Right lobe of liver (tissue), 6 donors: ENCODE measurements at places on chromosomes 6 and 20. TPM values are rescaled to one million over a fixed set of nuclear protein-coding genes. Genes with fewer than 3 reads are reported as not detected.

DNA sequence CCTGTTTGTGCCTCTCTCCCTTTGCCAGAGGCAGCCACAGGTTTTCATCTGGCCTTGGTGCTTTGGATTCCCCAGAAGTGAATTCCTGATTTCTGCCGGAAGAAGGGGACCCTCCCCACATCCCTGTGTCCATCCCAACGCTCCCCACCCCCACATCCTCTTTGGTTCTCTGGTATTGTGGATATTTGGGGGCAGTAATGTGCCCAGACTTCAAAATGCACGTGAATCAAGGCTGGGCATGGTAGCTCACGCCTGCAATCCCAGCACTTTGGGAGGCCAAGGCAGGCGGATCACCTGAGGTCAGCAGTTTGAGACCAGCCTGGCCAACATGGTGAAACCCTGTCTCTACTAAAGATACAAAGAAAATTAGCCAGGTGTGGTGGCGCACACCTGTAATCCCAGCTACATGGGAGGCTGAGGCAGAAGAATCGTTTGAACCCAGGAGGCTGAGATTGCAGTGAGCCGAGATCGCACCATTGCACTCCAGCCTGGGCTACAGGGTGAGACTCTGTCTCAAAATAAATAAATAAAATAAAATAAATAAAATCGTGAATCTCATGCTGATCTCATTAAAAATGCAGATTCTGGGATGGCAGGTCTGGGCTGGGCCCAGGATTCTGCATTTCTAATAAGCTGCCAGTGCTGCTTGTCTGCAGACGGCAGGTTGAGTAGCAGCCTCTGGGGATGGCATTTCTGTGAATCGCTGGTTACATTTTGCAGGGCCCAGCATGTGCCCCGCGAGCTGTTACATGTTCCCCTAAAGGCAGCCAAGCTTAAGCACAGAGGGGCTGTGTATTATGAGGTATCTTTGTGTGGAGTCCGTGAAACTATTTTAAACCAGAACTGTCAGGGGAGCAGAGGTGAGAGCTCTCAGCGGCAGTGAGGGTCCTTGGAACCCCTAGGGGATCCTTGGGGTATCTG lies 49.0 kb downstream of the SYNJ2 start:
- H3K4me1 ChIP-seq, result no peaks in the 10 kb centered on the region
- H3K4me3 ChIP-seq, result no peak overlapping the region
- H3K36me3 ChIP-seq, result no peaks in the 10 kb centered on the region
- H3K27me3 ChIP-seq, result no peaks in the 10 kb centered on the region
- DNase-seq, result no peak

DNA sequence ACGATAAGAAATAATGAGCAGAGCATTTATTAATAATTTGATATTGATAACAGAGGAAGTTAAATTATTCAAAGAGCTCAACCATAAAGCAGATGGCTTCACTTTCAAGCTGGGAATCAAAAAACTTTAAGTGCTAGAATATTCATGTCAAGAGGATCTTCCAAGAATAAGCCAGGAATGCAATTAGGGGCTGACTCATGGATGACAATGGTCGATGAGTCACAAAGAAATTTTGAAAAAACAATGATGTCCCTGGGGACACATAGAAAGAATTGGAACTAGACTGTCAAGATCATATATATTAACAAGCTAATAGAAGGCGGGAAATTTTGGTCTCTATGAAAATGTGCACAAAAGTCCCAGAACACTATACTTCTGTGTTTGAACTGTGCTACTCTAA lies 304.1 kb downstream of the LAMA2 start:
- H3K36me3 ChIP-seq, result no peaks in the 10 kb centered on the region
- no peaks in the 10 kb centered on the region for H3K4me1 ChIP-seq
- no peak for DNase-seq
- no peak overlapping the region for H3K27ac ChIP-seq

DNA sequence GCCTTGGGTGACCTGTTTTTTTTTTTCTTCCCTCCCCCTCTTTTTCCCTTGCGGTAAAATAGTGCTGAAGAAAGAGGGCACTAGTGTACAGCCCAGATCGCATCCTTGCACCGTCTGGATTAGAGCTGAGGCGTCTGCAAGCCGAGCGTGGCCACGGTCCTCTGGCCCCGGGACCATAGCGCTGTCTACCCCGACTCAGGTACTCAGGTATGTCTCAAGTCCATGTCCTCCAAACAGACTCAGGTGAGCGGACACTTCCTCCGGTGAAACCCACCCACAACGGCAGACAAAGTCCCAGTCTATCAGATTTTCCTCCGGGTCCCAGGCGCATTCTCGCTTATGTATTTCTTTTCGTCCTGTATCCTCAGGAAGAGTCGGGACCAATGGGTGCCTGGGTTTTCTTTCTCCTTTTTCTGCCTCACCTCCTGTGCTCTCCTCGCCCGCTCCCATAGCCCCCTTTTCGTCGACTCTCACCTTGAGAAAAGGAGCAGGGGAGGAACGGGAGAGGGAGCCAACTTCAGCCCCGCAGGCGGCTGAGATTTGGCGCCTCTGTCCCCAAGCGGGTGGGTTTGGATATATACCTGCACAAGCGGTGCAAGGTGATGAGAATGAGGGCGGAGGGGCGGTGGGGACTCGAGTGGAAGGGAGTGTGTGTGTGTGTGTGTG lies 1.1 kb upstream of the GRM1 start:
- peaks cover 12% of the 10 kb centered on the region for H3K27me3 ChIP-seq
- no peak for DNase-seq
- no peak overlapping the region for H3K27ac ChIP-seq
- no peak overlapping the region for H3K4me3 ChIP-seq
- no peaks in the 10 kb centered on the region for H3K36me3 ChIP-seq

GRCh38 chr20:41094353-41095055 lies 42.8 kb upstream of the PLCG1 start:
- no peak for DNase-seq
- H3K36me3 ChIP-seq, result peaks cover 17% of the 10 kb centered on the region
- H3K4me1 ChIP-seq, result no peaks in the 10 kb centered on the region
- H3K4me3 ChIP-seq, result no peak overlapping the region
- H3K27ac ChIP-seq, result no peak overlapping the region
- no peaks in the 10 kb centered on the region for H3K27me3 ChIP-seq

- H3K4me3 ChIP-seq, result no peak overlapping the region
- no peaks in the 10 kb centered on the region for H3K36me3 ChIP-seq
- H3K27ac ChIP-seq, result no peak overlapping the region
- no peaks in the 10 kb centered on the region for H3K4me1 ChIP-seq
- DNase-seq, result no peak
These were observed 113.6 kb downstream of the HDGFL1 start for GRCh38 chr6:22682979-22683378.

DNA sequence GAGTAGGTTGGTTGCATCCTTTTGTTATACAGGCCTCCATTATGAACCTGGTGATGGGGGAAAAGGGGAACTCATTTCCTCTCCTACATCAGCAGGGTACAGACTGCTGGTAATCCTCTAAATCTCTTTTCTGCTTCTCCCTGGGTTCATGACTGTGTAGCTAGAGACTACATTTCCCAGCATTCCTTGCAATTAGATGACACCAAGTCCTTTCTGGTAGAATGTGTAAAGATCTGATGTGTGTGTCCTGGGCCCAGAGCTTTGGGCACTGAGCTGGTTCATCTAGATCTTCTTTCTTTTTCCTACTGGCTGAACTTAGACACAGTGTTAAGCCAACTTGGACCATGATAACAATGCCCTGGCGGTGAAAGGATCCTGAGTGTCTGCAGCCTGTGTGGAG lies 104.7 kb upstream of the IFNGR1 start:
- DNase-seq, result no peak
- H3K27ac ChIP-seq, result no peak overlapping the region
- H3K36me3 ChIP-seq, result no peaks in the 10 kb centered on the region
- H3K27me3 ChIP-seq, result no peaks in the 10 kb centered on the region

DNA sequence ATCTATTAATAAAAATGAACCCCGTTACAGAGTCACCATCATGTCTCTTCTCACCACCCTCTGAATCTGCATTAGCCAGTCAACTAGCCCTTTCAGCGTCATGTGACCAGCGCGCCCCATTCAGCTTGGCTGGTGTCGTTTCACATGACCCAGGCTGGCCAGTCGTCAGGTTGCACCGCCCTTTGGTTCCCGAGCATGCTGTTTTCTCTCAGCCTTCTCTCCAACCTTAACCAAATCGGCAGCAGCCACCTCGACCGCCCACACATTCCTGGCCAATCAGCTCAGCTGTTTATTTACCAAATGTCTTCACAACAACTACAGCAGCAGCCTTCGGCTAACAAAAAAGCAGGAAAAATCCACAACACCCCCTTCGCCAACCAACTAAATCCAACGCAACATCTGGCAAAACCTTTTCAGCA lies 5.6 kb downstream of the SRSF3 start:
- H3K27me3 ChIP-seq, result no peaks in the 10 kb centered on the region
- no peak for DNase-seq
- no peaks in the 10 kb centered on the region for H3K4me1 ChIP-seq

GRCh38 chr6:21886542-21887151 lies 293.1 kb downstream of the SOX4 start:
- H3K27me3 ChIP-seq, result no peaks in the 10 kb centered on the region
- no peak overlapping the region for H3K4me3 ChIP-seq
- H3K36me3 ChIP-seq, result no peaks in the 10 kb centered on the region
- DNase-seq, result no peak

DNA sequence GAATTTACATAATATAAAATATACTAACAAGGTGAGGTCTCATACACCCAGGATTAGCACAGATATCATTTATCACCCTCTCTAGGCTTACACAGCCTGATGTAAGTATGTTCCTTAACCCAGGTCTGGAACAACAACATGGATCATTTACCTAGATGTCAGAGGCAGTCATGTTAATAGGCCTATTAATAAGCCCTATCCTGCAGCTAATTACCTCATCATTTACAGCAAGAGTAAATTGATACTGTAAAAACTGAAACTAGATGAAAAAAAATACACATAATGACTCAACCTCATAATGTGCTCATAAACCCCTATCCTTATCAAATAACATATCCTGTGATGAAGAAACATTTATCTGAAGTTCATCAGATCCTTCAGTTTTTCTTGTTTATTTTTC lies 334.3 kb upstream of the MANEA start:
- no peaks in the 10 kb centered on the region for H3K4me1 ChIP-seq
- no peaks in the 10 kb centered on the region for H3K27me3 ChIP-seq
- no peak overlapping the region for H3K27ac ChIP-seq
- no peak for DNase-seq

GRCh38 chr6:142551274-142551811 lies 249.5 kb downstream of the ADGRG6 start:
- H3K4me1 ChIP-seq, result no peaks in the 10 kb centered on the region
- H3K36me3 ChIP-seq, result no peaks in the 10 kb centered on the region
- H3K27ac ChIP-seq, result no peak overlapping the region
- no peak for DNase-seq

DNA sequence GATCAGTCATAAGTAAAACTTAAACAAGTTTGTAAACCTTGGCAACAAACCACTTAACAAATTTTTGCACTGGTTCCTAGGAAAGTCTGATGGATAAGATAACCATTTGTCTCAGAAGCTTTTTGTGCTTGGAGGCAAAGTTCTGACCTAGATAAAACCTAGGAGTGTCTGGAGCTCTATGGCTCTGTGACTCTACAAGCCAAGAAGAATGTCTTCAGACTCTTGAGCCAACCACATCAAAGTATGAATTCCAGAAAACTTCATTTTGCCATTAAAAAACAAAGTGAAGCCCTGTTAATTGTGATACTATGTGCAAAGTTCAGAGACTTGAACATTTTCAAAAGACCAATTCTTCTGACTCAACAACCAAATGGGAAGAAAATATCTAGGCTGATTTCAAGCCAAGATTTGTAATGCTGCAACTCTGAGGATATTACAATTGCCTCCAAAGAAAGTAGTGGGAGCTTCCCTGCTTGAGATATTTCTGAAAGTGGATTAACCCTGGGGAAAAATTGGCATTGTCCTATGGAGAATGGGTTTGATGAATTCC lies 158.1 kb upstream of the FOXQ1 start:
- no peak overlapping the region for H3K27ac ChIP-seq
- no peaks in the 10 kb centered on the region for H3K4me1 ChIP-seq
- H3K27me3 ChIP-seq, result no peaks in the 10 kb centered on the region

DNA sequence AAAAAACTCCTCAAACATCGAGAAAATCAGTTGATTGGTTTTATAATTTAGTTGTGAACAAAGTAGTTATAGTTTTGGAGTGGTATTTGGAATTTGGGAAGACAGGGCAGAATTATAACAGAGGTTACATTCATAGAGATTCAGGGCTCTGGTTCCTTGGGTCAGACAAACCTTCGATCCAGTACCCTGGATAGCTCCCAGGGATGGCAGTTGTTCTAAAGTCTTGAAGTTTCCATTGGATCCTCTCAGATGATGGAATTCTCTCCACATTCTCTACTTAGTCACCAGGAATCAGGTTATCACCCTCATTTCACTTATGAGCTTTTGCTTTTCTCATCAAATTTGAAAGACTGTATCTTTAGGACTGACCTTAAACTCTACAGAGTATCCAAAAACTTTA lies 285.1 kb downstream of the CENPW start:
- H3K27me3 ChIP-seq, result no peaks in the 10 kb centered on the region
- no peak overlapping the region for H3K27ac ChIP-seq
- H3K4me3 ChIP-seq, result no peak overlapping the region
- H3K36me3 ChIP-seq, result no peaks in the 10 kb centered on the region
- no peak for DNase-seq
- H3K4me1 ChIP-seq, result no peaks in the 10 kb centered on the region

- H3K36me3 ChIP-seq, result no peaks in the 10 kb centered on the region
- H3K27ac ChIP-seq, result no peak overlapping the region
- H3K4me3 ChIP-seq, result no peak overlapping the region
- no peaks in the 10 kb centered on the region for H3K27me3 ChIP-seq
These were observed 173.0 kb downstream of the PLCB4 start for GRCh38 chr20:9241721-9242427.

DNA sequence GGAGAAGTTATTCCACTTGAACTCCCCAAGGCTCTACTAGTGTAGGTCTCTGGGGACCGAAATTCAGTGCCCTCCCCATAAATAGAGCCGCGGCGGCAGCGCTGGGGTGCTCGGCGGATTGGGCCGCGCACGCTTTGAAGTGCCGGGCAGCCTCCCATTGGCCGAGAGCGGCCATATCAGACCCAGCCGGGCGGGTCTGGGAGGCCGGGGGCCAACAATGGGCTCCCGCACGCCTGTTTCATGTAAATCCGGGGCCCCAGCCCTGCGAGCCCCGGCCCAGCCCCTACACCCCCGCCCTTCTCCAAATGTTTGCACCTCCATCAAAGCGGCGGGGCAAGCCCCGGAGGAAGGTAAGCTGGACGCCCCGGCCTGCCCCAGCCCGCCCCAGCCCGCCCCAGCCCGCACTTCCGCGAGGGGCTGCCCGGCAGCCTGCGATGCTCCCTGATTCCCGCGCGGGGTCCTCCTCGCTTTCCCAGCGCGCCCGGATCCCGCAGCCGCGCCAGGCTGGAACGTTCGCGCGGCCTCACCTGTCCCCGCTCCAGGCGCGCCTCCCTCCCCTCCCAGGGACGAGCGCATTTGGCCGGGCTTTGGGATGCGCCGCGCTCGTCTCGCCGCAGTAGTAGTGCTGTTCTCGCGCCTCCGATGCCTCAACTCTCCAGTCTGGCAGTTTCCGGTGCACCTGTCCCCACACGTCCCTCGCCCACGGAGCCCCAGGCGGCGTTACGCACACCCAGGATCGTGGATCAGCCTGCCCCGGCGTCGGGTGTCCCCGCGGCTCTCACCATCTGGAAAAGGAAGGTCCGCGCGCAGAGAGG lies at the start of gene TBXT:
Gene TBXT, minus strand, starts transcription at position 51 of the 815 bp plus-strand sequence. CDS start 260 bp downstream, outside the sequence.
- no peak within 1 kb of the TSS for H3K4me3 ChIP-seq
- H3K27ac ChIP-seq, result no peak within 1 kb of the TSS
- no peaks in the 10 kb centered on the region for H3K4me1 ChIP-seq
- peaks cover 36% of the 10 kb centered on the region for H3K27me3 ChIP-seq

Gene NOP56
- 32.7 TPM for total RNA-seq

Gene SLC32A1
- not detected for total RNA-seq

Gene GGTLC1
- not detected for total RNA-seq

Gene MYB
- total RNA-seq, result not detected

Gene MRPS10
- 32.1 TPM for total RNA-seq
